ENCODE measurements at places on chromosomes 1 and 21. TPM values are rescaled to one million over a fixed set of nuclear protein-coding genes. Genes with fewer than 3 reads are reported as not detected.
A peak's percentile ranks its signal among the peaks of the same experiment; 100 is the strongest.

HENMT1 gene
- 1.6 TPM for total RNA-seq

CD247 gene
- total RNA-seq, result not detected

SLC22A15 gene
- not detected for total RNA-seq

- no peak for DNase-seq
Measured at GRCh38 chr1:217260676-217261075, 370.2 kb downstream of the GPATCH2 start.

GRCh38 chr1:153883223-153883622, 39.5 kb downstream of the GATAD2B start:
- DNase-seq, result no peak

DNA sequence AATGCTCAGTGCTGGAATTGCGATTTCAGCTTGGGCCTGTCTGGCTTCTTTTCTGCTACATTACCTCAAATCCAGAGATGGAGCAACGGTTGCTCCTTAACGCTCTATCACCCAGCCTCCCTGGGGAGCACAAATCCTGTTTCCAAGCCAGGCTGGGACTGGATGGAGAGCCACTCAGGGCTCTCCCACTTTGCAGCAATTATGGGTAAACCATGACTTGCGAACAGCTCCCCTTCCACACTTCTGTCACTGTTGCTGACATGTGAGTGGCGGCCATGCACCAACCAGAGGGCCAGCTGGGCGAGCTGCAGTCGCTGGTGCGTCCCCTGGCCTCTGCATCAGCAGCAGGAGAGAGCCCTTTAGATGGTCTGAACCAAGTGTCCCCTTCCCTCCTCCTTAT, 65.1 kb upstream of the RAB4A start:
- DNase-seq, result no peak

DNA sequence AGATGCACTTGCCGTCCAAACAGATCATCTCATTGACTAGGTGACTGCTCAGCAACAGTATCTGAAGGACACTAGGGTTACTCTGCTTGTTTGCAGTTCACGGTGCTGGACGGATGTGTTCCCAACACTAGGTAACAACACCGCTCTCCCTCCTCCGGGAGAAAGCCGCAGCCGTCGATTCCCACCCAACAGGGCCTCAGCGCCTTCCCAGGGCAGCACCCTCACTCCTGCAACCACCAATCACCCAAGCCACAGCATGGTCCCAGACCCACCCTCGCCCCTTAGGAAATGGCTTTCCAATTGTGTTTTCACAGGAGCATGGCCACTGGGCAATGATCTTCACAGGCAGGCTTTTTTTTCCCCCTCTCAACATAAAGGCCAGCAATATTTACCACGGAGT, 779 bp downstream of the TLR5 start:
- DNase-seq, result no peak

DNA sequence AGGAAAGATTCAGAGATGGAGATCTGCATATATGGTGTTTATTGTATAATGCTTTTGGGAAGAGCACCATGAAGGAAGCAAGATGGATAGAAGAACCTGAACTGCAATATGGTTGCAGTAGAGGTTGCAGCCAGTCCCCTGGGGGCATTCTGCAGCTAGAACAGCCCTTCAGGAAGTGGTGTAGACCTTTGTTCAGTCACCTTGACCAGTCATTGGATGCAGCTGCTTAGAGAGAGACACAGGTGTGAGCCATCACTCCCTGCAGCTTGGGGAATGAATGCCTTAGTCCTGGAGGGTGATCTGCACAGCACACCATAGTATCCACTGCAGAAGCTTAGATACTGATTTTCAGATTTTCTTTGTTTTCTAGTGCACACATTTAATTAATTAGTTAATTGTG, 42.3 kb downstream of the NEK7 start:
- no peak for DNase-seq

DNA sequence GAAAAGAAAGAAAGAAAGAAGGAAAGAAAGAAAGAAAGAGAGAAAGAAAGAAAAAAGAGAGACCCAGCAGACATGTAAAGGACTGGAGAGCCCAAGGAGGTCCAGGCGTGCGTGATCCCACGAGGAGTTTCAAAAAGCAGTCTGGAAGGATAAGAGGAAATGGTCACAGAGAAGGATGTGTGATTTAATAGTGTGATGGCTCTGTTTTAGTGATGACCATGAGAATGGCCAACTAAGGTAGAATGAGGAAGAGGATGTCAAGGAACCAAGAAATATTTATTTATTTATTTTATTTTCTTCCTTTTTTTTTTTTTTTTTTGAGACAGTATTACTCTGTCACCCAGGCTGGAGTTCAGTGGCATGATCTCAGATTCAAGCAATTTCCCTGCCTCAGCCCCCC, 25.5 kb downstream of the PTGS2 start:
- no peak for DNase-seq

DNA sequence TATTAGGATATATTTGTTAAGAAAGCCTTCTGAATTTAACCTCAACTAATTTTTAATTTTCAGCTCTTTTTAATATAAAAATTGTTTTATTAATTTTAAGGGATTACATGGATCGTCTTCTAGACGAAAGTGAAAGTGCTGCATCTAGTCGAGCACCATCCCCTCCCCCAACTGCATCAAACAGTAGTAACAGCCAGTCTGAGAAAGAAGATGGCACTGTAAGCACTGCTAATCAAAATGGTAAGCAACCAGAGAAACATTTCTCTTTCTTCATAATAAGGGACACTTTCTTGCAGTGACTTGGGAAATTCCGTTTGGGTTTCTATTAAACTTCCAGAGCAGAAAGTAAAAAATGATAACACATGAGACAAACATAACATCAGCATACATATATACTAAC, 56.9 kb downstream of the MIER1 start:
- DNase-seq, result peak; percentile 61

DNA sequence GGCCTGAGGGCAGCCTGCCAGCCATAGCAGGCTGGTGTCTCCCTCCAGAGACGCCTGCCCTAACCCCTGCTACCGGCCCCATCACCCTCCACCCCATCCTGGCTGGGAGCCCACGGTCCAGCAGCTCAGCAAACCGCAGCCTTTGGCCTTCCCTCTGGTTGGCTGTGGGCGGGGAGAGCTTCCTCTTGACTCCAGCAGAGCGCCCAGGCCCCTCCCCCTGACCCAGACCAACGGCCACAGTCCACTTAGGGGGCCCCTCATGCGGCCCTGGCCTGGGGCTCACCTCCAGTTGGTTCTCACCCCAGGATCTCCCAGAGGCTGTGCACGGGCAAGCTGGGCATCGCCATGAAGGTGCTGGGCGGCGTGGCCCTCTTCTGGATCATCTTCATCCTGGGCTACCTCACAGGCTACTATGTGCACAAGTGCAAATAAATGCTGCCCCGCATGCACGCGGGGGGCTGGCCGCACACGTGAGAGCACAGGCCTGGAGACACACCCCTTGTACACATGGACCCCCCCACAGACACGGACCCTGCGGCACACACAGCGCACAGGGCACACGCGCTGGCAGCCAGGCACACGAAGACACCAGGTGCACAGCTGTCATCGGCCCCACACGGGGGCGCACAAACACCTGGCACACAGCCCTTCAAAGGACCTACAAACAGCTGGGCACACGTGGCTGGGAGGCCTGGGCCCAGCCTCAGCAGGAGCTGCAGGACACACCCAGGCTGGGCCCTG, 3.1 kb downstream of the SMIM1 start:
- DNase-seq, result peak; percentile 59

GRCh38 chr1:209629621-209630382, 22.4 kb downstream of the LAMB3 start:
- no peak for DNase-seq

DNA sequence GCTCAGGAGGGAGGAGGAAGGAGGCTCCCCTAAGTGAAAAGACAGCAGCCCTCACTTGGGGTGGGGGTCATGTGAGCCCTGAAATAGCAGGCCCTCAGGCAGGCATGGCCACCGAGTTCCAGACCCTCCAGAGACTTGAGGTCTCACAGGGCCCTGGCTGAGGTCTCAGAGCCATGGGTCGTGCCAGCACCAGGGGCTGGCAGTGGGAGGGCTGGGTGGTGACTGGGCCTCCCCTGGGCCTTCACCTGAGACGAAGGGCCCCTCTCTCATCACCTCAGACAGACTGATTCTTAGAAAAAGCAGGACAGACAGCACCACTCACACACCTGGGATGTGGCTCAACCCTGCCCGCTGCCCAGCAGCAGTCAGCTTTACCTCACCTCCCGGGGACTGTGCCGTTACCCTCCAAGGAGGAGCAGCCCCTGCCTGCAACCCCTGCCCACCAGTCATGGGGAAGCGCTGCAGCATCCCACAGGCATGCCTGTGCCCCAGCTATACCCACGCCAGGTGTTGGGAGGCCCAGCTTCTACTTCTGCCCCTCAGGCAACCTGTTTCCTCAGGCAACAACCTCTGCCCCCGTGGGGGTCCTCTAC, 42.6 kb upstream of the LRP8 start:
- DNase-seq, result no peak

GRCh38 chr1:101100674-101101073, 75.1 kb upstream of the DPH5 start:
- DNase-seq, result no peak

RNU1-3 gene
- total RNA-seq, result under 0.01 TPM

- no peak for DNase-seq
Measured at GRCh38 chr1:119079881-119080280, 60.6 kb downstream of the WARS2 start.

- no peak for DNase-seq
Measured at GRCh38 chr1:176603696-176604095, 140.7 kb downstream of the PAPPA2 start.

DNA sequence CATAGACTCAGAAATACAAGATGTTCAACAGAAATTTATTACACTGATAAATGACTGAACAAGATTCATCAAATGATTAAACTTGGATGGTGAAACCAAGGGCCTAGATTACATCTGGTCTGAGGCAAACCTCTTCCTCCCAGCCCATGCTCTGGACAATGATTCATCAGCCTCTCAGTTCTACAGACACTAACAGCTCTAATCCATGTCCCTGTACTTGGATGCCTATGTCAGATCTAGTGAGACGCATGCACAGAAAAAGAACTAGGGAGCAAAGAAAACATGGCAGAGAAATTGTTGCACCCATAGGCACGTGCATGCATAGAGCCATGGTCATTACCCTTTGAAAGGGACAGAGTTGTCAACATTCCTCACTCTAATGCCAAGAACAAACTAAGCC, 250.1 kb downstream of the KCNH1 start:
- DNase-seq, result no peak

TMEM269 gene
- not detected for total RNA-seq

DNA sequence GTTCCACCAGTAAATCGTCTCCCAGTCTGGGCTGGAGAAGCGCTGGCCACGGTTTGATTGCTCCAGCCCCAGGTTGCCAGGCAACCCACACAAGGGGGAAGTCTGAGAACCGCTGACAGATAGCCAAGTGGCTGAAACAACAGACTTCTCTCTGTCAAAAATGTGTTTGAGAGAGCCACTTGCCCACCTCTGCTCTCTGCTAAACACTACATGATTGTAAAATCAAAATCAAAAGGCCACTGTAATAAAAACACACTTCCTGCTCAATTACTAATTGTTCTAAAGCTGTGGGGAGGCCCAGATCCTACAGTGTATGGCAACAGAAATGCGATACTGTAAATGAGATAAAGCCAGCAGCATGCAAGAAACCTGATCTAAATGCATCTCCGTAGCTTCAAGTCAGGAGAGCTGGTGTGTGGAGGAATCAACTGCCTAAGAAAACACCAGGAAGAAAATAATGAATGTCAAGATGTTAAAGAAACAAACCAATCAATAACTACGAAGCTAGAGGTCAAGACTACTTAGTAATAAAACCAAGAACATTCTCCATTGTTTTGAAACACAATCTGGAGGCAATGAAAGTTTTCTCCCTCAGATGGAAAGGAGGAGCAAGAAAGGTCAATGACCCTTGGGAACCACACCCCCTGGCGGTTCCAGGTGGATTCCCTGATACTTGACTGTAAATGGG, 121.2 kb downstream of the SLC45A1 start:
- DNase-seq, result peak; percentile 85

DNA sequence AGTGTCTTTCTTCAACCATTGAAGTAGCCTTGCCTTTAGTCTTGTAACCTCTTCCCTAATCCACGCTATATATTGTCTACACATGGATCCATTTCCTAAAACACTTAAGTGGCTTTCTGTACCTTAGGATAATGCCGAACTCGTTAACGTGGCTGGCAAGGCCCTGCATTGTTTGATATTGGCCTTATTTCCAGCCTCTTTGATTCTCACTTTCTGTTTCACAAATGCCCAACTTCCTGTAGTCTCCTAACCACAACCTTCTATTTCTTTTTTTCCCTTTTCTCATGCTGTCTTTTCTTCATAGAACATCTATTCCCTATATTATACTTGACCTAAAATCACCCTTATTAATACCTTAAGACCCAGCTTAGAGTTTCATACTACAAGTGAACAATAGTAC, 536.0 kb downstream of the LMO4 start:
- DNase-seq, result no peak

DNA sequence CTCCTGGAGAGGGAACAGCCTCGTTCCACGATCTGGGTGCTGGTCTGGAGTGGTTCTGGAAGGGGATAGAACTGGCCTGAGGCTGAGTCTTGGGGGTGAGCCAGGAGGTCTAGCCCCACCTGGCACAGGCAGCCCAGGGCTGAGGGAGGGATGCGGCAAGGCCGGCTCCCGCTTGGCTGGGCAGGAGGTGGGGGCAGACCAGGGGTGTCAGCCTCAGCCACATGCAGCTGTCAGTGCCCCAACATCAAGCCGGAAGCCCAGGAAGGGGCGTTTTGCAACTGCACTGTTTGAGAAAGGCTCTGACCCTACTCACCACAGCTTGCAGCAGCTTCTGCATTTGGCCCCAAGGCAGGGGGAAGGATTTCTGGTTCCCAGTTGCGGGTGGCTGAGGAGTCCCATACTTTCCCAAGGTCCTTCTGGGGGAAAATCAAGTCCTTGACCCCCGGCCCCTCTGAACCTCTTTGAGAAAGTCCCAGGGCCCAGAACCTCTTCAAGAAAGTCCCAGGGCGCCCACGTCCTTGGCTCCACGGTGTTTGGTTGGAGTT, 2.0 kb downstream of the EFHD2 start:
- no peak for DNase-seq

ZFP69B gene
- 0.65 TPM for total RNA-seq

DNA sequence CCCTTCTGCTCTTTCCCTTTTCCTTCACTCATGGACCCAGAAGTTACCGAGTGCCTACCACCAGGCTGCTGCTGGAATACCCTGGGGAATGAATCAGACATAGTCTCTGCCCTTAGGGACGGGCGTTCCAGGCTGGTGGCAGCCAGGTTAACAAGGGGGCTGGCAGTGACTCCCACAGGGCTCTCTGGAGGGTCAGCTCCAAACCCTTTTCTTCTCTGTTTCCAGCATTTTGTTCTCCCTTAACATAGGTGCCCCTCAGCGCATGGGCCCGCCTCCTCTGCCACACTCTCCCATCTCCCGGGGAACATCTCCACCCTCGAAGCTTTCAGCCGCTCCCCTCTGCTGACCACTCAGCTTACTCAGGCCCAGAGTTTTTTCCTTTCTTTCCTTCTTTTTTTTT, 62.9 kb upstream of the LRP8 start:
- DNase-seq, result no peak

- DNase-seq, result no peak
Measured at GRCh38 chr1:225724251-225724650, 53.4 kb upstream of the SRP9 start.

- DNase-seq, result no peak
Measured at GRCh38 chr1:229240532-229240931, 30.4 kb upstream of the RAB4A start.
